ENCODE measurements at places on chromosomes 4 and X.

DNA sequence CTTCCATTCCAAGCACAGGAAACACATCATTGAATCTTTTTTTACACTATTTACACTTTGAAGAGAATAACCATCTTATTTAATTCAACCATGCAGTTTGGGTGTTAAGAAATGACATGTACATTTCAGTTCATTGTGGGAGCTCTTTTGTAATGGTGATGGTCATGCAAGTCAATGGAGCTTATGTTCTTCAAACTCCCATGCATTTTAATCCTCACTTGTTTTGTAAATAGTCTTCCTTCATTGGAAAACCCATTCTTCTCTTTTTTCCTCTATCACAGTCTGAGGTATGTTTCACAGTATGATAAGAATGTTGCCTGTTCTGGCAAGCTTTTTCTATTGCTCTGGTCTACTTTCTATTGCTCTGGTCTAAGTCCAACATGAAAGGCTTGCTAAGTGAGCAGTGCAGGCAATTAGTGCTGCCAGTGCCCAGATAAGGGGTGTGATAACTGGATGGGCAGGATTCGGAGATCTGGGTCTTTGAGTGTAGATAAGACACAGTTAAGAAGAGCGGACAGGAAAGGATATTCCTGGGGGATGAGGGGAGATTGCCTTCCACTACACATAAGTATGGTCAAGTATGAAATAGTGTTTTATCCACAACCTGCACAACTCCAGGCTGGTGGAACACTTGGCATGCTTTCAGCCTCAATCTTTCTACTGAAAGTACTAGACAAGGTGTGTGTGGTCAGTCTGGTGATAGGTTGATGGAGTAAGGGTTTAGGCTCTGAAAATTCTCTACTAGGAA lies 17.1 kb downstream of the AFP start:
- DNase-seq: no peak

DNA sequence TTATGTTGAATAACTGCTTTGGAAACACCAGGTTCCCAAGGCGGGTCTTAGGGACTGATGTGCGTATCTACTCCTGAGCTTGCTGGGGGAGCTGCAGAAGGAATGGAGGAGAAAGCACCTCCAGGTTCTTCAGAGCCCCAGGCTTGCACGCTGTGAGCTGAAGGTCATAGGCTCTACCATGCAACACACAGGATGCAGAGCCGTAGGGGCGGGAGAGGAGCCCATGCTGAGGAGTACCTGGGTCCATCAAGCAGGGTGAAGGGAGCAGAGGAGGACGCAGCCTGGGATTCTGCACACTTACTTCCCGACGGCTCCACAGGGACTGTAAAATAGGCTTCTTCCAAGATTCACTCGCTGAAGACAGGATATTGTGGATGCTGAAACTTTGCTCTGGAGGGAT lies 426.5 kb upstream of the FRG1 start:
- no peak for DNase-seq

DNA sequence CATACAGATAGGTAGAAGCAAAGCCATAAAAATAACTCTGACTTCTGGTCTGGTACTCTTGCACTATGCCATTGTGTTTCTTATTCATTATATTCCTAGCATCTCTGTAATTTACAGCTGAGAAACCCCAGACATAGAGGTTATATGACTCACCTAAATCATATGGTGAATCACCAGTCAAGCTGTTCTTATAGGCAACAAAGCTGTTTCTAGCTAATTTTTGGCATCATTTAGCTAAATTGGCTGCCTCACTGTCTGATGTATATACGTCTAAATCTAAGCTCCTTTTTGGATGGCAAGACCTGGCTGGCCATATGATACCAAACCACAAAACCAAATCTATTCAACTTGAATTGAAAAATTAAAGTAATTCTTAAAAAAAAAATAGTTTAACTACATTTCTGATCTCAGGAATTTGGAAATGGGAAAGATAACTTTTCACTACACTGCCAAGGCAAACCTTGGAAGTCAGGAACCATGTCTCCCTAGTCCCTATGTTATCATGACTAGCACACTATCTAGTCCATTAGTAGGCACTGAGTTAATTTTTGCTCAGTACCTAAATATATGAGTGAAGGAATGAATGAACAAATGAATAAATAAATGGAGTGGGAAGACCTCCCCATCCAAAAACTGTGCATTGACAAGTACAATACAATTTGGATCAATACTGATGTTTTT lies 41.3 kb upstream of the STAG2 start:
- DNase-seq: no peak

GRCh38 chr4:6352031-6352692 lies 82.5 kb downstream of the WFS1 start:
- DNase-seq: no peak

GRCh38 chr4:55517526-55518229 lies 29.0 kb downstream of the CLOCK start:
- DNase-seq: no peak
